ENCODE measurements at places on chromosomes 11 and 22.

DNA sequence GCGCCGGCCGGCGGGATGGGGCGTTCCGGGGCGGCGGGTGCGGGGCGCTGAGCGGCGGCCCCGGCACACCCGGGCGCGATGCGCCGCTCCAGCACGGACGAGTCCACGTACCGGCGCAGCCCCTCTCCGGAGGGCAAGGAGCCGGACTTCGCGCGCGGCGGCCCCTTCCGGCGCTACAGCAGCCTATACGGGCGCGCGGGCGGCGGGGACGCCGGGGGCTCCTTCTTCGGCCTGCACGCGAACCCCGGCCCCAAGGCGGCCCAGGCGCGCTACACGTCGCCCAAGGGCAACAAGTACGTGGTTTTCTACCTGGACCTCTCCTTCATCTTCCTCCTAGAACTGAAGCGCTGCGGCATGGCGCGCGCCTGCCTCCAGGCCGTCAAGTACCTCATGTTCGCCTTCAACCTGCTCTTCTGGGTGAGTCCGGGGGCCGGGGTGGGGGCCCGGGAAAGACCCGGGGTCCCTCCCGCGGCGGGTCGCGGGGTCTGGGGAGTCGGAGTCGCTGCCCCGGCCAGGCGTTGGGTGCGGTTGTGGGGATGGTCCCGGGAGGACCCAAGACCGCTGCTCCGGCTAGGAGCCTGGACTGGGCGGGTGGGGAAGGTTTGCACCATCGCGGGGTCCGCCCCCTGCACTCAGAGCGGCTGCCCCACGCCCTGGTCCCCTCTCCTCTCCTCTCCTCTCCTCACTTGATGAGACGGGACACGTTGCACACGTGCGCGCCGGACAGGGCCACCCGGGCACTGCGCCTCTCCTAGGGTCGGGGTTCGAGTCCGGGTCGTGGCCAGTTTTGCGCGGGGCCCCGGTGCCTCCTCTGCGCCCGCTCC is 7.5 kb downstream of the TSPAN4 start:
- DNase-seq: no peak

DNA sequence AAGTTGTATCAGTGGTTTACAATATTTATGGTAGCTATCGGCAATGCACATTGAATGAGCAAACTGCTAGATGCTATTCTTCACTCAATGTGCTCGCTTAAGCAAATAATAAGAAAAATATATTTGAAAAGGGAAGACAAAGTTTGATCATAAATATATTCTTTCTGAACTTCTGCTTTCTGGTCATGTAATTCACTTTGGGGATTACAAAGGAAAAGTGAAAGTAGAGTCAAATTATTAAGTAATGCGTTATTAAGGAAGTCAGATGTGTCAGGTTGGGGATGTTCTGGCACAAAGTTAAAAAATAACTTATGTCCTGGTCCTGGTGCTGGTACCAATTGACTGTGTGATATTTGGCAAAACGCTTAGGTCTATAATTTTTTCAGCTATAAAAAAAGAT is 98.0 kb upstream of the TRIM77 start:
- no peak for DNase-seq

GRCh38 chr11:69567951-69568808 is 72.8 kb upstream of the CCND1 start:
- DNase-seq: no peak

GRCh38 chr11:12853652-12854296 is 155.3 kb upstream of the RASSF10 start:
- DNase-seq: no peak

GRCh38 chr22:22210375-22210774 is 34.2 kb upstream of the VPREB1 start:
- DNase-seq: no peak

DNA sequence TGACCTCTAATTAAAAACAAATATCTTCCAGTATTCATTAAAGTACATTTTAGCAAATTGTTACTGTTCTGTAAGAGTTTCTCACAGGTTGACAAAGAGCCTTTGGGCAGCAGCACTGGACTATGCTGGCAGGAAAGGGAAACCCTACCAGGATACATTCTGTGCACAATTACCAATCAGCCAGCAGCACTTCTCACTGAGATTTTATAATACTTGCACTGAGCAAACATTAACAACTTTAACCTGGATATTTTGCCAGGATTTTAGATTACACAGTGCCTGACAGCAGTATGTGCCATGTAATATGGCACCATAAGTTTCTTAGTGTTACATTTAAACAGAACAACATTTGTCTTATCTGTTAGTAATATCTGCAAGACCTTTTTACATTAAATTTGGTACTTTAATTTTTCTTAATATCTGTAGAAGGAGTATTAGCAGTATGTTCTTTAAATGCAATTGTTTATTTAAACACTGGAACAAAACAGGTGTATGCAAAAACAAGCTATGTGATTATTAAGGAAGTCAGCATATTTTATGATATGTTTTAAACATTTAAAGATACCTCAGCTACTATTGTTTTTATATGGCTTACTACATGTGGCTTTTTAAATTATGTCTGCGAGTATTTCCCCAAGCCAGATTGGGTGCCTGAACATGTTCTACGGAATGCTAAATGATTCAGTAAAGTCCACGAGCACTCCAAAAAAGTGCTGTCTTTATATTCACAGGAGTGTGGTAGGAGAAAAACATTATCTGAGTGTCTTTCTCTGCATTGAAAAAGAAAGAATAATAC is 699.0 kb upstream of the LUZP2 start:
- no peak for DNase-seq

GRCh38 chr11:118596224-118597146 is 10.9 kb upstream of the PHLDB1 start:
- DNase-seq: no peak

GRCh38 chr11:62472063-62472884 is 53.4 kb downstream of the SCGB1A1 start:
- DNase-seq: no peak

DNA sequence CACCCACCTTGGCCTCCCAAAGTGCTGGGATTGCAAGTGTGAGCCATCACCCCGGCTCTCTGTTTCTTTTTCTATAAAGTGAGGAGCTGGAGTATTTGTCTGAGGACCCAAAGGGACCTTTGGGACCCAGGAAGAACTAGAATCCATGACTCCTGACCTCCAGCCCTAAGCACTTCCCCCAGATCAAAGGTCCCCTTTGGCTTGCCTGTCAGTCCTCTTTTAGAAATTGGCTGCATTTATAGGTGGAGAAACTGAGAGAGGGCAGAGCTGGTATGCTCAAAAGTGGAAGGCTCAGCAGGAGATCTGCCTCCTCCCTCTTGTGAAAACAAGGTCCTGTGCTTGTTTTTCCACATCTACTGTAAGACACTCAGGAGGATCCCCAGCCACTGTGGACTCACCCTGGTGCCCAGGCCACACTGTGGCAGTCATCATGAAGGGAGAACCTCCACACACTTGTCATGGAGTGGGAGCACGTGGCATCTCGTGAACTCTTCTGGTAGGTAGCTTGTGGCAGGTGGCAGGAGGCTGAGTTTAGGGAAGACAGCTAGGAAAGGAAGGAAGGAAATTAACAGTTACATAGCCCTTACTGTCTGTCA is 12.4 kb upstream of the PLEKHA7 start:
- no peak for DNase-seq

GRCh38 chr11:21254055-21254454 is 584.7 kb downstream of the NELL1 start:
- no peak for DNase-seq

DNA sequence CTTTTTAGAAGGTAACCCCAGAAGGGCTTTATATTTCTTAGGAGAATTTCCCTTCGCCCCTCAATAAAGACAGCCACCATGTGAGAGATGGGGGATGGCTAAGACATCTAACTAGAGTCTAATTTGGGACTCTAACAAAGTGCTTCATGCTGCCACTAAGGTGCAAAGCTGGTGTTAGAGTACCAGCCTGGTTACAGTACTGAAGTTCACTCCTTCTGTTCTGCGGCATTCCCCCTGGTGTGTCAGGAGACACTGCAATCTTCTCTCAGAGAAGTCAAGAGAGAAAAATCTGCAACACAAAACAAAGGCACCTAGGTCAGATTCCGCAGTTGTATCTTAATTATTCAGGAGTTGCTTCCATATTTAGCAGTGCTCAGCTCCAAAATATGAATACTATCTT is 603.0 kb upstream of the CADM1 start:
- DNase-seq: no peak

DNA sequence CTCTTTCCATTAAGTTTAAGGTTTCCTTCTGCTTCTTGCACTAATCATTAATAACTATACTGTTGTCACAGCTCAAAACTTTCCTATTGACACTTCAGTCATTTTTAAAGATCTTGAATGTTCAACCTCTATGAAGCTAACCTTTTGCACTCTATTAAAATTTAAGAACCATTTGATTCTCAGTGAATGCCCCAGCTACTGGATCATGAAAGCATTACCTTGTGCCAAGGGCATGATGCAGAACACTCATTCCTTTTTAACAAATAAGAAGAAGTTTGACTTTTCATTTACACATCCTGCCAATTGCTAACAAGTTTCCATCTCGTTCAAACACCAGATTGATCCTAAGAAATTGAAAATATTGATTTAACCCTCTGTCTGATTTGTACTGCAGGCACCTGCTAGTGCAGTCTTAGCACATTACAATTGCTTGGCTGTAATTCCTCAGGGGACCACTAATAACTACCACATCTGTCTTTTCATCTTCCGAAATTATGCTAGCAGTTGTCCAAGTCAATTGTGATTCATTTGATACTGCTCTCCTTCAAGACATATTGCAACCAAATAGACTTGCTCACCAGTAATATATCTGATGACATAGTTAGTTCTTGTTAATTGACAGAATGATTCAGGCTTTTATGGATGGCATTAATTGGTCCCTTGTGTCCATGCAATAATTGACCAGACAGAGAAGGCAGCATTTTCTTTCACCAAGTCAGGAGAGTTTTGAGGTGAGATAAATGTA is 158.4 kb downstream of the TEAD1 start:
- DNase-seq: no peak

DNA sequence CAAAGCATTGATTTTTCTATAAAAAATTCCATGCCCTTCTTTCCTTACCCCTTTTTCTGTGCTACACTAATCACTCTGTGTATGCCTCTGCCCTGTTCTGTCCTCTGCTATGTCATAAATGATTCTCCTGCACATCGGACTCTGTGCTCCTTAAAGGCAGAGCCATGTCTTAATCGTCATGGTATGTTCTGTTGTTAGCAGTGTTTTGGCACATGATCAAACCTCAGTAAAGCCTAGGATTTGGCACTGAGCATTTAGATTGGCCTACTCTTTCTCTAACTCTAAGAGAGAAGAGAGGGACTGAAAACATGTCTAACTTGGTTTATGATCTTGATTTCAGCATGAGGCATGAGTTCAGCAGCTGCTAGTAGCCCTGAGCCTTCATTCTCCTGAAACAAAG is 266.9 kb downstream of the AASDHPPT start:
- DNase-seq: no peak

DNA sequence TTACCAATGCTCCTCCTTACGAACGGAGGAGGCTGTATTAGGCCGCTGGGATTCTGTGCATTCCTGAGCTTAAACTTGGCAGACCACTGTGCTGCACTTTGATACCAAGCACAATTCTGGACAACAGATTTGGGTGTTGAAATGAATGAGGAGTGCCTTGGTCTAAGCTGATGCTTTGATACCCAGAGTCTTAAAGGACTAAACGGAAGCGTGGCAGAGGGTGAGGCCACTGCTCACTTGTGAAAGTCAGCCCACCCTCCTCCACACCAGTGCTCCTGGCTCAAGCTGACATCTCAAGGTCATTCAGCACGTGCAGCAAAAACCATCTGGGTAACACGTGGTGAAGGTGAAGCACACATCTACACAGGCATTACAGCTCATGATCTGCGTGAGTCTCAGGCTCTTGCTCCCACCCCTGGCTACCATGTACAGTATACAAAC is 85.9 kb downstream of the MICAL3 start:
- DNase-seq: no peak

GRCh38 chr11:92837595-92837994 is 131.9 kb upstream of the MTNR1B start:
- DNase-seq: no peak

GRCh38 chr11:64844330-64845128 is at the start of gene CDC42BPG:
Gene CDC42BPG, minus strand, starts transcription at chr11:64844653. Its CDS starts 84 bp downstream, at chr11:64844569.
- DNase-seq: no peak

DNA sequence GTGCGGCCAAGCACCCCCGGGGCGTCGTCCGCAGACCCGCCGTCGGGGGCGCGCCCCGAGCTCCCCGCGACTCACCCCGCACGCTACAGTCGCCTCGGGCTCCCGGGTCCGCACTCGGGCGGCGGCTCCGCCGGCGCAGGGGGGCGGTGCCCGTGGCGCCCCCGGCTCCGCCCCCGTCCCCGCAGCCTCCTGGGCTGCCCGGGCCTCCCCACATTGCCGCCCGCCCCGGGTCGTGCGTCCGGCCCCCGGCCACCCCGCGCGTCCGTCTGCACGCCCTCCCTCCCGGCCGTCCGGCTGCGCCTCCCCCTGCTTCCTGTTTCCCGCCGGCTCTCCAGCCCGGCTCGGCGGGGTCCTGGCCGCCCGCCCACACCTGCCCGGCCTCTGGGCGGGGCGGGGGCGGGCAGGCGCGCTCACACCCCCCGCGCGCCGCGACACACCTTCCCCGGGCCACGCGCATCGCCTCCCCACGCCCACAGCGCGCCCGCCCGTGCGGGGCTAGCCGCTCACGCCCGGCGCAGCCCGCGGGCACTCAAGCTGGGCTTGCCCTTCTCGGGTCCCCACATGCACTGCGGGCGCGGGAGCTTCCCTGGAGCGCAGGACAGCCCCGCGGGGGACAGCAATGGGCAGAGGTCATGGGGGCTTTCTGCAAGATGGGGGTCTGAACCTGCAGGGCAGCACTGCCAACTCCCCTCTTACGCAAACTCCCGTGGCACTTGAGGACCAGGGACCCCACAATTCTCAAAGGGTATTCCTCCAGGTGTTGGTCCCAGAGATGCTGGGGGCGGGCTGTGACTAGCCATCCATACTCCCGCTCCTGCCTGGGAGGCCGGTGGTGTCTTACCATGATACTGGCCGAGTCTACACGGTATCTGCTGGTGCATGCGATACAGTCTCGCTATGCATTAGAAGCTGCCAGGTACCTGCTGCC is at the start of gene CARD10:
Gene CARD10 (minus strand): TSS at position 148 of the 928 bp plus-strand sequence. CDS start 215 bp downstream, outside the sequence.
- DNase-seq: no peak

DNA sequence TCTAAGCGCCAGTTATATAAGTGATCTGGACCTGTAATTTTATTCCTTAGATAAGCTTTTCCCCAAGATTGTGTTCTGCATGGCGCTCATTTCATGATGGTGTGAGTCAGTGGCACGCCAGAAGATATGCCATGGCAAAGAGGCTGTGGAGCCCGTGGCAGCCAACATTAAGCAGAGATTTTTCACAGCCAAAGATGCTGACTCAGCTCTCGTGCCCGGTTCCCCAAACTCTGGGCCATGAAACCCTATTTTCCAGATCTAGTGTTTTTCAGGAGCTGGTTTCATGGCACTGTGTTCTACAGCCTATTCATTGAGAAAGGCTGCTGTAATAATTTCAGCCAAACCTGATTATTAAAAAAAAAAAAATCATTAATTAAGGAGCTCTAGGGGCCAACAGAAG is 15.4 kb upstream of the LINC01488 start:
- no peak for DNase-seq

GRCh38 chr11:31822175-31822926 is 11.2 kb upstream of the PAX6 start:
- no peak for DNase-seq

DNA sequence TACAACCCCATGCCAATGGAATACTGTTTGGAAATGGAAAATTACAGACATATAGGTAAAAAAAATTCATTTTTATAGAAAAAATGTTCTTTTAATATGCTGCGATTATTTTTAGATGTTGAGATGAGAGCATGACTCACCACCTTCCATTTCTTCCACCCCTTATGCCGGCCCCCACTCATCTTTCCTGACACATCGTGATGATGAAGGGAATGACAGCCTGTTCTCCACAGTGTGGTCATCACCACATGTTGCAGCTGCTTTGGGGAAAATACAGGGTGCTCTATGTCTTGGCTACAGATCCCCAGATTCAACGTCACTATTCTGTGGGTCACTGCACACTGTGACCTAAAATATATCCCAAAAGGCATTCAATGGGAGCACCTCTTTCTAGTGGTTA is 916.2 kb downstream of the METTL15 start:
- no peak for DNase-seq

All from AG09319 (cell line).